ENCODE measurements at places on chromosomes 4 and X.

- no peak overlapping the region for H3K4me3 ChIP-seq
- H3K4me1 ChIP-seq = peaks cover 19% of the 10 kb centered on the region
- no peak overlapping the region for H3K27ac ChIP-seq
- no peak for DNase-seq
- H3K27me3 ChIP-seq = no peaks in the 10 kb centered on the region
These were observed 70.1 kb downstream of the PRSS12 start for GRCh38 chr4:118282692-118283091.

GRCh38 chrX:44899946-44900345, 27.0 kb downstream of the KDM6A start:
- no peak overlapping the region for H3K27ac ChIP-seq
- no peaks in the 10 kb centered on the region for H3K27me3 ChIP-seq
- no peaks in the 10 kb centered on the region for H3K4me1 ChIP-seq
- no peak overlapping the region for H3K4me3 ChIP-seq
- no peaks in the 10 kb centered on the region for H3K36me3 ChIP-seq
- DNase-seq = no peak

GRCh38 chr4:95155759-95156451, 392.9 kb downstream of the UNC5C start:
- no peak overlapping the region for H3K27ac ChIP-seq
- no peaks in the 10 kb centered on the region for H3K27me3 ChIP-seq
- no peak for DNase-seq
- H3K4me1 ChIP-seq = no peaks in the 10 kb centered on the region
- H3K4me3 ChIP-seq = no peak overlapping the region

GRCh38 chr4:54228961-54229501, at the start of gene PDGFRA:
PDGFRA (plus strand) TSS chr4:54229293; CDS start chr4:54258769, 29,476 bp downstream.
- peaks cover 9% of the 10 kb centered on the region for H3K4me1 ChIP-seq
- DNase-seq = peak; percentile 71
- peak within 1 kb of the TSS; percentile 79 for H3K27ac ChIP-seq
- H3K4me3 ChIP-seq = peak within 1 kb of the TSS; percentile 64
- H3K27me3 ChIP-seq = no peaks in the 10 kb centered on the region

- H3K4me3 ChIP-seq = no peak overlapping the region
- H3K27me3 ChIP-seq = no peaks in the 10 kb centered on the region
- no peak for DNase-seq
These were observed 16.8 kb upstream of the HSD17B13 start for GRCh38 chr4:87339440-87339839.
